NCI-H82 (cell line): ENCODE measurements at places on chromosomes 3 and 15.

- no peak for DNase-seq
Measured at GRCh38 chr15:55998478-55998877, 5.1 kb upstream of the NEDD4 start.

DNA sequence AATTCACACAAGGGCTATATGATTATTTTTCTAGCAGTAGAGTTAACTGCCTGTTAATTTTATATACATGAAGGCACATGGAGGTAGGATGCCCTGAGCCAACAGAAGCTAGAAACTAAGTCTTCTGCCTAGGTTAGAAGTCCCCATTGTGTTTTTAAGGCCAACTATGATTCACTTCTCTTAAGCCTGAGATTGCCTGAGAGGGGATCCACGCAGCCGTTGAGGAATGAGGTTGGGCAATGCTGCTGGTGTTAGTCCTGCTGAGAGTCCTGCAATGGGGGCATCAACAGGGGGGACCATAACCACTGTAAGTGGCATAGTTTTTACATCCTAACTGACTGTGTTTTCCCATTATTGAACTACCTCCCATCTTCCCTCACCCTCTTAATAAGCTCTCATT lies 60.1 kb upstream of the PFN2 start:
- no peak for DNase-seq

- DNase-seq = no peak
Measured at GRCh38 chr3:25907081-25907480, 117.2 kb downstream of the OXSM start.

DNA sequence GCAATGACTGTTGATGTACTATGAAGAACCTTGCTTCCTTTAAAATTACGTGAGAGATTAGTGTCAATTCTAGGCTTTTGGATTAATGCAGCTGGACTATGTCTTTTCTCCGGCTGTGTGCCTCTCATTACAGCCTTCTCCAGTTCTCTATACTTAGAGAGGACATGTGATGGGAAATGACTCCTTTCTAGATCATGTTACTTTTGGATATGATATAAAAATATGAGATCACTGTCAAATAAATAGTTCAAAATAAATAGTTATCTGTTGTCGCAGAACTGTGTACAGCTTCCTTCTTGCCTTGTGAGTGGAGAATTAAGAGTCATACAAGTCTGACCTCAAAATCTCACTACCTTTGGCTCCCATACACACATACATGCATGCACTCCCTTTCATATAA lies 592.4 kb downstream of the DIPK2A start:
- peak; percentile 17 for DNase-seq

GRCh38 chr3:127925384-127925783 lies 10.4 kb downstream of the KBTBD12 start:
- DNase-seq = no peak

DNA sequence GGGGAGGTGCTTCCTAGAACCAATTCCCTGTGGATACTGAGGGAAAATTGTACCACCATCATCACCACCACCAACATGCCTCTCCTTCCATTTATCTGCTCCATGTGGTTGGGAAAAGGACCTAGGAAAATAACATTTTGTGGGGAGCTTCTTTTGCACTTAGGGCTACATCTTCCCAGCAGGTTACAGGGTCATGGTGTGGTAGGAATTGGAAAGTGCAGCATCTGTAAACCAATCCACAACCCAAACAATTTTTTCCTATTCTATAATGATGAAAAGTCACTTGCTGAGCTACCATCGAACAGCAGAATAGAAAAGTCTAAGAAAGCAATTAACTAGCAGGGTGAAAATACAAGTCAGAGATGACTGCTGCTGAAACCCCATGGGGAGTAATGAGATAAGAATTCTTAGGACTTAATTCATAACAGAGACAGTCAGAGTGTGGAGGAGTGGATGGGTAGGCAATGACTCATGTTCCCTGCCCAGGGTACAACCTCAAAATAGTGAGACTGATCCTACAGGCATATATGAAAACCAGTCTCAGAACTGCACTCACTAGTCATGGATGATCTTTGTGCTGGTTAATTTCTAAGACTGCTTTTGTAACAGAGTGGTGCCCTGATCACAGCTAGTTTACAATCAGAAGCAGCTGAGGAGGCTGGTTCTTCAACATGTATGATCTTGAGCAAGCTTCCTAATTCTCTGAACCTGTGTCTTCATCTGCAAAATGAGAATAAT lies 38.1 kb upstream of the LEKR1 start:
- DNase-seq = no peak

GRCh38 chr15:69552057-69552815 lies 99.6 kb downstream of the RPLP1 start:
- DNase-seq = no peak

- no peak for DNase-seq
Measured at GRCh38 chr3:56101576-56101975, 366.7 kb downstream of the ERC2 start.

DNA sequence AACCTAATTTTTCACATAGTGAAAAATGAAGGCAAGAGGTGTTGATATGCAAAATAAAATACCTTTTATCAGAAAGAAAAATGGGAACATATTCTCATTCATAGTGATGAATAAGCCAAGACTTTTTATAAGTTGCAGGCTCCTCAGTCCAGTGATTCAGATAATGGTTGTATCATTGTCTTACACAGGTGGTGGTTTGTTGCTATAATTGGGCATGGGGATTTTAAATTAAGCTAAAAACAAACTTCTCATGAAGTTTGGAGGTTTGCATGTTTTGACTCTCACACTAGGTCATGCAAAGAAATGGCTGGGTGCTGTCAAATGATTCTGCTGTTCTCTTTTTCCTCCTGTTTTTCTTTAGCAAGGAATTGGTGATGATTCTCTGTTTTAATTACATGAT lies 60.8 kb upstream of the SKIL start:
- DNase-seq = no peak

GRCh38 chr15:76197703-76198455 lies 113.4 kb downstream of the ETFA start:
- peak; percentile 24 for DNase-seq

DNA sequence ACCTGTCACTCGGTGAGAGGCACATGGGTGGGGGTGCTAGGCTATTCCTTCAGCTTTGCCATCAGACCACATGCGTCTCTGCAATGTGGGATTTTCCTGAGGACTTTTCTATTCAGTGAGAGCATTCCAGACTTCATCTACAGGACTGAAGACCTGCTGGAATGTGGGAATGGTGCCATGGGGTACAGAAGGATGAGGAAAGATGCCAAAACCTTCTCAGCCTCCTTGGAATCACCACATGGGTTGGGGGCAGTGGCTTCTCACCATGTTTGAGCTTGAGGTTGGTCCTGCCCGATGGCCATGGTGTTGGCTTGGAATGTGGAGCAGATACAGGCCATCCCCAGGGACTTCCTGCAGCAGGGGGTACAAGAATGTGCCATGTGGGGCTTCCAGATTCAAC lies 80.9 kb upstream of the KLF13 start:
- no peak for DNase-seq

GRCh38 chr3:38565339-38566214 lies 69.4 kb downstream of the EXOG start:
- no peak for DNase-seq

- peak; percentile 82 for DNase-seq
Measured at GRCh38 chr3:116663161-116664110, 46.1 kb upstream of the TUSC7 start.

DNA sequence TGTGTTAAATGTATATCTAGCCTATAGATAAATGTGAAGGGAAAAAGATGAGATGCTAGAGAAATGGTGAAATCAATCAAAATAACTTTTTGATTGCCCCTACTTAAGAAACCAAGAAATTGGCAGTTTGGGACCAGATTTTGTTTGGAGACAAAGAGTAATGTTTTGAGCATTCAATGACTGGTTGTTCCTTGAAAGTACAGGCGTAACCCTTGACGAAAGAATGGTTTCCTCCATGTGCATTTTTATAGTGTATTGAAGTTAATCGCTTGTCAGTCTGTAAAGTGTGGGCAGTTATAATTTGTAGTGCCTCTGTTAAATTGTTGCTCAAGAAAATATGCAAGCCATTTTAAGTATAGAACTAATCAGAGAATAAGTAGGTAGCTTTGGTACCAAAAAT lies 1.2 kb downstream of the KIF23 start:
- no peak for DNase-seq

GRCh38 chr3:117688583-117688982 lies 979.0 kb downstream of the TUSC7 start:
- no peak for DNase-seq

DNA sequence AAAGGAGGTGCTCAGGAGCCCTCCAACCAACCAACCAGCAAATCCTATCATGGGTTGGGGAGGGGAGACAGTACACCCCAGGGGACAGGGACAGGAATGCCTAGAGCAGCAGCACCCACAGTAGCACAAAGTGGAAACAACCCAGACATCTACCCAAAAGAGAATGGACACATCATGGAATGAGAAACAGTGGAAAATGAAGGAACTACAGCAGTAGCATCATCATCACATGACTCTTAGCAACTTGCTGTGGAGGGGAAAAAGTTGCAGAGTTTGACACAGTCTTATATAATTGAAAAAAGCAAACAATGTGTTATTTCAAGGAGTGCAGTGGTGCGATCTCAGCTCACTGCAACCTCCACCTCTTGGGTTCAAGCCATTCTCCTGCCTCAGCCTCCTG lies 11.0 kb downstream of the C3orf22 start:
- no peak for DNase-seq

DNA sequence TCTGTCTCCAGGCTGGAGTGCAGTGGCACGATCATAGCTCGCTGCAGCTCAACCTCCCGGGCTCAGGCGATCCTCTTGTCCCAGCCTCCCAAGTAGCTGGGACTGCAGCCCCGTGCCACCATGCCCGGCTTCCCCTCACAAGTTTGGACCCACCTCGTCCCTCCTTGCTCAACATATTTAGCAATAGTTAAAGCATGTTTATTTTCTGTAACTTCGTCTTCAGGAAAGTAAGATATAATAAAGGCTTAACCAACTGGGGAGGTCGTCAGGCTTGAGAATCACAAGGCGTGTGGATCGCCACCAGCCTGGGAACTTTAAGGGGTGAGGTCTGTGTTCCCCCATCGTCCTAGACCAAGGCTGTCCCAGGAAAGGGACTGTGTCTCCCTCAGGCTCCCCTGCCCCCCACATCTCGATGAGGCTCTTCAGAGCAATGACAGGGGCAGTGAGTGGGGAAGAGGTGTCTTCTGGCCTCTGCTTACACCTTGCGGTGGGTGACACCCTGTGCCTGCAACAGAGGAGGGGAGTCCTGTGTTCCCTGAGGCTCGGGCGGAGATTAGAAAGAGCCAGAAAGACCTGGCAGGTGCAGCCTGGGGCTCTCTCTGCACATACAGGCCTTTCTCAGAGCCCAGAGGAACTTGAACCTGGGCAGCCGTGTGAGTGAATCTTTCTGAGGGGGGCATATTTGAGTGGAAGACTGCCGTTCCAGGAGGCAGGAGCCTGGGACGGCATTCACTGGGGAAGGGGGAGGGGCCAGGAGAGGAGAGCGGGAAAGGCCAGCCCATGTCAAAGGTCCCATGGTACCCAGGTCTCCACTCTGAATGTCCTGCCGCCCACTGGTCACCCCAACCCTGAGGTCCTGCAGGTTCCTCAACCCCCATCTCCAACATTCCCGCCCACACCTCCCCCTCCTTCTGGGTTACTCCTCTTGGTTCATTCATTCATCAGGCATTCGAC lies 152.3 kb downstream of the SMAD6 start:
- no peak for DNase-seq

DNA sequence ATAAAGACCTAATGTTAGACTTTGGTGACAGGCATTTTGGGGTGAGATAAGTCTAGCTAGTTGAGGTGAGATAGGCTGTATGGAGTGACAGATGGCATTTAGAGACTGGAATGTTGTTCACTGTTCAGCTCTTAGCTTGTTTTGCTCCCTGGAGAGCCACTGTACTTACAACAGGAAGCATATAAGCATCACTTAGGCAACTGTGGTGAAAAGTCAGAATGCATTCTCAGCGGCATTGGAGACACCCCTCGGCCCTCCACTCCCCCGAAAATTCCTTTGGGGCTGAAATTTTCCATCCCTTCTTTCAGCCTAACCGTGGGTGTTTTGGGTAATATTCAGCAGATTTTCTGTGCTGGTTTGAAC lies 73.4 kb downstream of the SLCO3A1 start:
- peak; percentile 7 for DNase-seq

- no peak for DNase-seq
Measured at GRCh38 chr15:66390678-66391077, 4.0 kb downstream of the MAP2K1 start.

GRCh38 chr3:53375019-53375418 lies 27.7 kb upstream of the DCP1A start:
- DNase-seq = peak; percentile 74

GRCh38 chr3:25508901-25509300 lies 80.8 kb downstream of the RARB start:
- no peak for DNase-seq

- DNase-seq = no peak
Measured at GRCh38 chr3:143483214-143483613, 363.6 kb downstream of the CHST2 start.

DNA sequence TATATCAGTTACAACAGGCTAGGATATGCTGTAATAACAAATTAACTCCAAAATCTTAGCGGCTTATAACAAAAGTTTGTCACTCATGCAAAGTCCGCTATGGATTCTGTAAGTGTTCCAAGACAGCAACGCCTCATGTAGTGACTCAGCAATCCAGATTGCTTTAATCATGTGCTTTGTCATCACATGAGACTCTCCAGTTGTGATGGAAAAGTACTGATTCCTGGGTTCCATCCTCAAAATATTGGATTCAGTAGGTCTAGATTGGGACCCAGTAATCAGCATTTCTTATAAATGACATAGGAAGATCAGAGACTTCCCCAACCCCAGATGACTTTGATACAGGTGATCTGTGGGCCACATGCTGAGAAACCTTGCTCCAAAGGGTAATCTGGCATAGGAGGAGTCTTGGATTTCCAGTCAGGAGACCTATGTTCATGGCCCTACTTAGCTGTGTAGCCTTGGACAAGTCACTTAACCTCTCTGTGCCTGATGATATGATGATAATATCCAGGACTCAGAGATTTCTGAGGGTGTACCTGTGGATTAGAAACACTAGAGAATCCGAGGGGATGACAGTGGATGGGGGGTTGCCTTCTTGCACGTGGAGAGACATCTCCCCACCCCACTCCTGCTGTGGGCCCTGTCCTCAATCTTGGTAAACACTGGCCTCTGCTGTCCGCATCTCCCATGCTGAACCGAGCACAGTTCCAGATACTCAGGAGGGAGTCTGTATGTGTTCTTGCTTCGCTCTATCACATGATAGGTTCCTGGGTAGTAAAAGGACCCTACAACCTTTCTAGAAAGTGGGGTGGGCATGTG lies 65.5 kb downstream of the CORO2B start:
- no peak for DNase-seq

DNA sequence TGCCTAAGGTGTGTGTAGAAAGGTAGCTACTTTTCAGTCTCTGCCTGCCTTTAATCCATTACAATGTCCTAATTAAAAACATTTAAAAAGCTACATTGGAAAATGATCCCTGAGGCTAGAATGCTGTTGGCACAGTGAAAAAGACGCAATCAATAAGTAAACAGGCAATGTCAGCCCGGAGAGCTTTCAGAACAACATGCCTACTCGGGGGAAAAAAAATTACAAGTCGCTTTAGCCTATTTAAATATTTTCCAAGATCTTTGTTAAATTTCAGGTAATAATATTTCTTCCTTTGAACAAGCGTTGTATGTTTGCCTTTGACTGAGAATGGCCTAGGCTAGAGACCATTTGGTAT lies 46.6 kb upstream of the CD47 start:
- no peak for DNase-seq

- DNase-seq = no peak
Measured at GRCh38 chr15:63709365-63709764, 112.2 kb downstream of the FBXL22 start.
